ENCODE measurements at places on chromosomes 6 and 20.

DNA sequence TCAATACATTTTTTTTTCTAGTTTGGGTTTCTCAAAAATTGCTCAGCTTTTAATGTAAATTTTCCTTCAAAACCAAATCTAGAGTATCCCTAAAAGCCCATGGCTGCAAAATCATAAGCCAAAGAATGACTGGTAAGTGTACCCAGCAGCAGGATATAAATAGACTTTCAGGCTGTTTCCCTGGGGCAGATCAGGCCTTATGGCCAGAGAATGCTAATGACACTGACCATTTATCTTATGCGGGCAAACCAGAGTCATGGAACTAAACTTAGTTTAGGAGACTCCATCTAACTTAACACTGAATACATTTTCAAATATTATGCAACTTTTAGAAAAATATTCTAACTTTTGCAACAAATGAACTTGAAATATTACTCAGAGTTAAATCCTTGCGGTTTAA lies 7.4 kb downstream of the OSER1 start:
- no peak overlapping the region for H3K27ac ChIP-seq
- H3K36me3 ChIP-seq = peaks cover 48% of the 10 kb centered on the region
- H3K4me3 ChIP-seq = no peak overlapping the region
- H3K27me3 ChIP-seq = no peaks in the 10 kb centered on the region

DNA sequence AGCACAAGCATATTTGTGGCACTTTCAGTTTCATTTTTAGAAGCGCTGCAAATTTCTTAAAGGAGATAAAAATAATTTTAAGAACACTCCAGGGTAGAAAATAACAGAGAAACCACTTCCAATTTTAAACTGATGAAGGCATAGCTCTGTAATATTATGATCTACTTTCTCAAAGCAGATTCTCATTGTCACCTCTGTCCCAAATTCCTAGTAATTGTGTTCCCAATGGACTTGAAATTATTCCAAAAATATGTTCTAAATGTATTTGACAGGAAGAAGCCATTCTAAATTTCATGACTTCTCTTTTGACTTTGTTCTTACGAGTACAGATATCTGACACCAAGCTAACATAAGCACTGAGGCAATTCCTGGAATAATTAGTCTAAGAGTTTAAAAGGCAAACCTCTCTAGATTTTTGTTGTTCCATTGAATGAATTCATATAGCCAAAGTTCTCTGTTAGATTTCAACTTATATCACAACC lies 140.2 kb upstream of the CARMIL1 start:
- H3K27ac ChIP-seq = no peak overlapping the region
- no peaks in the 10 kb centered on the region for H3K27me3 ChIP-seq
- no peaks in the 10 kb centered on the region for H3K4me1 ChIP-seq

DNA sequence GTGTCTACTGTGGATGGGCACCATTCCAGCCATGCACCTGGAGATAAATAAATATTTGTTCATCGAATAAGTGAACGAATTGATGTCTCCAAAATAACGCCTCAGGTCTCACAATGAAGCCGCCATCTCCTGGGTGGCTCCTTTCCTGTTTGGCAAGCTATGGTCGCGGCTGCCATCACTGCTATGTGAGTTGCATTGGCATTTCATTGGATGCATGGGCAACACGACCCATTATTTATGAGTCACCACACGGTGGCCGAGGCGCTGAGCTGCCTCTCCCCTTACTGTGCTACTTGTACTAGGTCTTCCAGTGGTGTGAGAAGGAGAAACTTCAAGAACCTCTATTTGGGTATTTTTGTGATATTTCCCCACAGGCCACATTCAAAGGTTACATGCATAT lies 21.3 kb upstream of the PDE10A start:
- no peak for DNase-seq
- no peaks in the 10 kb centered on the region for H3K36me3 ChIP-seq
- no peak overlapping the region for H3K4me3 ChIP-seq
- H3K4me1 ChIP-seq = peaks cover 33% of the 10 kb centered on the region
- H3K27me3 ChIP-seq = peaks cover 10% of the 10 kb centered on the region
- H3K27ac ChIP-seq = no peak overlapping the region

DNA sequence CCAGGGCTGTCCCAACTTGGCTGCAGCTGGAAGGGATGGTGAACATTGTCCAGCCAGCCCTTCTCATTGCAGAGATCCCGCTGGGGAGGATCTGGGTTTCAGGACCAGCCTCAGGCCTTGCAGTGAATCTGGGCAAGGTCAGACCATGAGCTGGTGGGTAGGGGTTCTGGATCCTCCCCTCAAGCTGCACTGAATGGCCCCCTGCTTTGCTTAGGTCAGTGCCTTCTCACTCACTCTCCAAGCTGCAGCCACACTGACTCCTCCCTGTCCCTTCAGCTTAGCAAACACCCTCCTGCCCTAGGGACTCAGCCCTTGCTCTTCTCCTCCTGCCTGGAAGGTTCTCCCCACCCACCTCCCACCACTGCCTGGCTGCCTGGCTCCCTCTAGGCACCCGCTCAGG lies 95.3 kb upstream of the KCNG1 start:
- no peak overlapping the region for H3K27ac ChIP-seq
- H3K4me3 ChIP-seq = no peak overlapping the region
- no peaks in the 10 kb centered on the region for H3K36me3 ChIP-seq
- peaks cover 61% of the 10 kb centered on the region for H3K4me1 ChIP-seq
- no peak for DNase-seq

DNA sequence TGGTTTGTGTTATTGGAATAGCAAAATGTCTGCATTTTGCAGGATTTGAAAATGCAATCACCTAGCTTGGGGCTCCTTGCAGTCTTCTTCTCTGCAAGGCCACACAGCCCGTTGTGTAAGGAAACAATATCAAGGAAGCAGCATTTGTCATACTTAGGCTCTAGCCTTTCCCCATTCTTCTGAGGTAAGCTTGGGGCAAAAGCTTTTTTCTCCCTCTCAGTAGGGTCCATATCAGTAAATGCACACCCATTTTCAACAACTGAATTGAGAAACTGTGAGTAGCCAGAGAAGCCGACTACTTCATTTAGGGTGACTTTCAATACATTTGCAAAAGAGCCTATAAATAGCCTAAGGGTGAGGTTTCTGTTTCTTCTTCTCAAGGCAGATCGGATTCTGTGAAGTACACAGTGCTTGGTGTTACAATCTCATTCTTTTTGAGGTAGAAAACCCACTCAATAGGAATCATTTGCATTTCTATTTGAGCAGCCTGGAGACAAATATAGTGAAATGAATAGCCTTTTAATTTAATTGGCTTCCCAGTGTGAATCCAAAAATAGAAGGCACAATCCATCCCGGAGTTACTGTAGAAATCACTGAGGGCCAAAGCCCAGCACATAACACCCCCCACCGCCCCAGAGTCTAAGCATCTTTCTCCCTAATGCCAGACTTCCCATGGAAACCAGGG lies 61.8 kb downstream of the BTBD3 start:
- H3K36me3 ChIP-seq = no peaks in the 10 kb centered on the region
- peaks cover 12% of the 10 kb centered on the region for H3K4me1 ChIP-seq
- no peak for DNase-seq
- peaks cover 15% of the 10 kb centered on the region for H3K27me3 ChIP-seq

- peaks cover 8% of the 10 kb centered on the region for H3K27me3 ChIP-seq
- H3K27ac ChIP-seq = peak overlapping the region; percentile 30
- H3K36me3 ChIP-seq = no peaks in the 10 kb centered on the region
- DNase-seq = peak; percentile 11
- H3K4me3 ChIP-seq = no peak overlapping the region
These were observed 136.7 kb upstream of the EEF1E1 start for GRCh38 chr6:8238773-8239683.

DNA sequence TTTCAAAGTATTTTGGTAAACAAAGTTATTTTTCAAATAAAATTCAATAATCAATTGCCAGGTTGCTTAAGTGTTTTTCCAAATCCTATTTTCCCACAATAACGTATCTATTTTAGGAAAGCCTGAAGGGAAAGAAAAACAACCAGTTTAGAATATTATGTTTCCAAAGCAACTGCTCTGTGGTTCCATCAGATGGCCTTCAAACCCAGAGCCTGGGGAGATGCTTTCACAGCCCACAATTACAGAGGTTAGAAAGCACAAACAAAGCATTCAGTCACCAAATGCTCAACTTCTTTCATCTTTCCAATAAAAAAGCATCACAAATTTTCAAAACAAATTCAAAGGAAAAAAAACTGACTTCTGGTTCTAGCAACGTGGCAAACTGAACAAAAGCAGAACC lies 66.0 kb downstream of the ELOVL5 start:
- H3K4me3 ChIP-seq = no peak overlapping the region
- H3K27ac ChIP-seq = peak overlapping the region; percentile 68
- no peak for DNase-seq

- no peak overlapping the region for H3K4me3 ChIP-seq
- peaks cover 5% of the 10 kb centered on the region for H3K4me1 ChIP-seq
- no peaks in the 10 kb centered on the region for H3K36me3 ChIP-seq
- H3K27ac ChIP-seq = peak overlapping the region; percentile 51
- no peak for DNase-seq
- peaks cover 8% of the 10 kb centered on the region for H3K27me3 ChIP-seq
These were observed 40.4 kb upstream of the ZMYND8 start for GRCh38 chr20:47396762-47397476.

DNA sequence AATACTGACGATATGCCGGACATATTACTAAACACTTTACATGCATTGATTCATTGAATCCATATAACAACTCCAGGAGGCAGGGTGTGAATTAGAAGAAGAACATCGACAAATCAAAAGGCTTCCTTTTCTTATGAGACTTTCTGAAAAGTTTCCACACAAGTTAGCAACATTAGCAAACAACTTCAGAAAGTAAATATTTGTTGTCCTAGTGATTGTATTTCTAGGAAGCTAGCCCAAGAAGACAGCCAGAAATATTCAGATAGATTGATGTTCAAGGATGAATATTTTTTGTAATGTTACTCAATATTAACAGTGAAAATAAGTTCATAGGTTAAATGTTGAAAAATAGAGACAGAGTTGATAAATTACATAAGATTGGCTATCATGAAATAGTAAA lies 120.6 kb downstream of the GFRAL start:
- H3K36me3 ChIP-seq = no peaks in the 10 kb centered on the region
- no peaks in the 10 kb centered on the region for H3K27me3 ChIP-seq
- no peak overlapping the region for H3K4me3 ChIP-seq
- DNase-seq = no peak
- no peak overlapping the region for H3K27ac ChIP-seq

Measured in nephron progenitor cell (in vitro differentiated cells).